Lung (tissue), 17 donors: ENCODE measurements at places on chromosomes 5 and 9.

GRCh38 chr5:158635565-158635964, 464.2 kb downstream of the EBF1 start:
- DNase-seq = no peak
- no peaks in the 10 kb centered on the region for H3K27me3 ChIP-seq
- no peaks in the 10 kb centered on the region for H3K36me3 ChIP-seq
- no peaks in the 10 kb centered on the region for H3K4me1 ChIP-seq
- no peak overlapping the region for H3K27ac ChIP-seq

- no peaks in the 10 kb centered on the region for H3K36me3 ChIP-seq
- no peak overlapping the region for H3K27ac ChIP-seq
- peaks cover 38% of the 10 kb centered on the region for H3K27me3 ChIP-seq
- DNase-seq = peak; percentile 78
- no peak overlapping the region for H3K4me3 ChIP-seq
- peaks cover 4% of the 10 kb centered on the region for H3K4me1 ChIP-seq
These were observed 29.8 kb upstream of the MSX2 start for GRCh38 chr5:174694611-174695010.

GRCh38 chr5:145762833-145763232, 72.3 kb downstream of the PRELID2 start:
- no peaks in the 10 kb centered on the region for H3K4me1 ChIP-seq
- H3K27me3 ChIP-seq = no peaks in the 10 kb centered on the region
- no peak for DNase-seq
- H3K36me3 ChIP-seq = no peaks in the 10 kb centered on the region

GRCh38 chr5:11494340-11494739, 409.9 kb downstream of the CTNND2 start:
- H3K27me3 ChIP-seq = no peaks in the 10 kb centered on the region
- H3K4me1 ChIP-seq = no peaks in the 10 kb centered on the region
- H3K36me3 ChIP-seq = no peaks in the 10 kb centered on the region
- no peak overlapping the region for H3K27ac ChIP-seq

DNA sequence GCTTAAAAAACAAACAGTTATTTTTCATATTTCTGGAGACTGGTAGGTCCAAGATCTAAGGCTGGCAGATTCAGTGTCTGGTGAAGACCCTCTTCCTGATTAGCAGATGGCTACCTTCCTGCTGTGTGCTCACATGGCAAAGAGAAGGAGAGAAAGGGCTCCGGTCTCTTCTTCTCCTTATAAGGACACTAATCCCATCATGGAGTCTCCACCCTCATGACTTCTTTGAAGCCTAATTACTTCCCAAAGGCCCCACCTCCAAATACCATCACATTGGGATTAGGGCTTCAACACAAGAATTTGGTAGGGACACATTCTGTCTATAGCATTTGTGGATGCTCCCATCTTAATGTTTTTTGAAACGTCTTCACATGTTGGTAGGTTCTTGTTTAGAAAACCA, 391.1 kb downstream of the TMEM161B start:
- H3K27me3 ChIP-seq = no peaks in the 10 kb centered on the region
- no peaks in the 10 kb centered on the region for H3K36me3 ChIP-seq
- DNase-seq = no peak
- H3K4me3 ChIP-seq = no peak overlapping the region
- no peak overlapping the region for H3K27ac ChIP-seq

DNA sequence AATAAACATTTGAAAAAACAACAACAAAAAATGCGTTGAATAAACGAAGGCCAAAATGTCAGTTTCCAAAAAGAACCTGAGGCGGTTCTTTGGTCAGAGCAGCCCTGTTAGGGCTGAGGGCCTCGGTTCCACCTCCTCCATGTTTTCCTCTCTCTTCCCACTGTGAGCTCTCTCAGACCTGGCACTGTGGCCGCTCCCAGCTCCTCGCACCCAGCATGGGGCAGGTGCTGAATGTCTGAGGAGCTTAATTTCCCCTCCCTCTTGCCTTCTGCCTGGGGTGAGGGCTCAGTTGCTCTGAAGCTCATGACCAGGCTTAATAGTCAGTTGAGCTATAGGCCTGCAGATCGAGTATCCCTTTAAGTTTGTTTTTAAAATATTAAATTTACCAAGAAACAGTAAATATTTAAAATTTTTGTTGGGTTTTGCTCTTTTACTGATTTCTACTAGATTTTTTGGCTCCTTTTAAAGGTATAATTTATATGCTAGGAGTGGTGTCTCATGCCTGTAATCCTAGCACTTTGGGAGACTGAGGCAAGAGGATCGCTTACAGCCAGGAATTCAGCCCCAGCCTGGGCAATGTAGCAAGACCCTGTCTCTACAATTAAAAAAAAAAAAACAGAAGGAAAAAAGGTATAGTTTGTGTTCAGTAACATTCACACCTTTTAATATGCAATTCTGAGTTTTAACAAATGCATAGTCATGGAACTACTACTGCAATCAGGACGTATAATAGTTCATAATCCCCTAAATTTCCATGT, 28.1 kb downstream of the DAPK1 start:
- DNase-seq = no peak
- no peak overlapping the region for H3K27ac ChIP-seq
- H3K4me1 ChIP-seq = no peaks in the 10 kb centered on the region
- no peaks in the 10 kb centered on the region for H3K27me3 ChIP-seq
- peaks cover 2% of the 10 kb centered on the region for H3K36me3 ChIP-seq
- H3K4me3 ChIP-seq = no peak overlapping the region

- no peaks in the 10 kb centered on the region for H3K27me3 ChIP-seq
- H3K36me3 ChIP-seq = no peaks in the 10 kb centered on the region
- H3K27ac ChIP-seq = no peak overlapping the region
- no peaks in the 10 kb centered on the region for H3K4me1 ChIP-seq
These were observed 22.6 kb upstream of the CSF1R start for GRCh38 chr5:150108711-150109514.

DNA sequence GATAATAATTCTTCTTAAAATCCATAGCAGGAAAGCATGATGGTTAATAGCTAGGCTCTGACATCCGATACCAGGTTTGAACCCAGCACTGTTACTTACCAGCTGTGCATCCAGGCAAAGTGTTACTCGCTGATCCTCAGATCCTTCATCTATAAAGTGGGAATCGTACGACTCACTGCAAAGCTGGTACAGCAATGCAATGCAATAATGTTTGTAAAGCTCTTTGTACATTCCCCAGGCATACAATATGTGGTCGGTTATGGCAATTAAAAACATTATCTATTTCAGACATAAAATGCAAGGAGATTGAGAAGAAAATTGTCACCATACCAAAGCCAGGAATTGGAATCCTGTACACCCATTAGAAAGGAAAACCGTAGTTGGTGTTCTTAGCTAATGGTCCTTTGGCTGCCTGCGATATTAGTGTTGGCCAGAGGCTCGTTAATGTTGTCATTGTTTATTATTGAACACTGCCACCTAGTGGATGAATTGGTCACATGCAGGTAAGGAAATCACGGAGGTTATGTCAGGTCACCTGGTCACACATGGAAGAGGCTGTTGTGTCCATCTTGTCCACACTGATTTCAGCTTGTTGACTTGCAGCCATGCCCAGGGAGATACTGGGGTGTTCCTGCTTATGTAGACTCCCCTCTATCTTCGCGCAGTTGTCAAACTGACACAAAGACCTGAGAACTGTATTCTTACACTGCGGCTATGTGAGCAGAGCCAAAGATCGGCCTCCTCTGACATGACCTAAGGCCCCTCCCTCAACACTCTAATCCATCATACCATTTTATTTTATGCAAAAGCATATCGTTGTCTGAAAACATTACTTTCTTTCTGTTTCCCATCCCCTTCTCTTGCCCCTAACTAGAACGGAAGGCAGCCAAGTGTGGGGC, 87.5 kb upstream of the PPP2R2B start:
- H3K27me3 ChIP-seq = no peaks in the 10 kb centered on the region
- no peaks in the 10 kb centered on the region for H3K36me3 ChIP-seq
- H3K4me3 ChIP-seq = no peak overlapping the region
- H3K4me1 ChIP-seq = no peaks in the 10 kb centered on the region

DNA sequence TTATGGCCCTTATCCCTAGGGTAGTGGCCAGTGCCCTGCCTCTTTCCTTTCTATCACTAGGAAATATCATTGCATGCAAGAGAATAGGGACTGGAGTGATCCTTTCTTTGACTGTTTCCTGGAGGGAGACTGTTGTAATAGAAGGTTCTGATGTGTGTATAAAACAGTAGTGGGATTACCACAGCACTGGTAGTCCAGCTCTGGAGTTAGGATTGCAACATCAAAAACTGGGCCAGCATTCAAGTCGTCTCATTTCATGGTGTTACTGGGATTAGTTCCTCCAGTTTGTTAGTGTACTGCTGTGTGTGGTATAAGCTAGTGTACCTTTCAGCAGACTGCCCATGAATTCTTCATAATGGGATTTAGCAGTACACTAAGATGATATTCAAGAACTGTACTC, 45.8 kb downstream of the KIAA1958 start:
- no peak overlapping the region for H3K4me3 ChIP-seq
- no peaks in the 10 kb centered on the region for H3K27me3 ChIP-seq
- no peaks in the 10 kb centered on the region for H3K4me1 ChIP-seq
- no peak overlapping the region for H3K27ac ChIP-seq
- DNase-seq = peak; percentile 67

- H3K4me3 ChIP-seq = no peak overlapping the region
- no peaks in the 10 kb centered on the region for H3K4me1 ChIP-seq
- DNase-seq = no peak
- H3K27ac ChIP-seq = no peak overlapping the region
- H3K27me3 ChIP-seq = no peaks in the 10 kb centered on the region
These were observed 243.0 kb downstream of the PSAT1 start for GRCh38 chr9:78539904-78540303.

- no peaks in the 10 kb centered on the region for H3K36me3 ChIP-seq
- no peak overlapping the region for H3K4me3 ChIP-seq
- DNase-seq = no peak
These were observed 106.9 kb upstream of the VCAN start for GRCh38 chr5:83364312-83365299.

DNA sequence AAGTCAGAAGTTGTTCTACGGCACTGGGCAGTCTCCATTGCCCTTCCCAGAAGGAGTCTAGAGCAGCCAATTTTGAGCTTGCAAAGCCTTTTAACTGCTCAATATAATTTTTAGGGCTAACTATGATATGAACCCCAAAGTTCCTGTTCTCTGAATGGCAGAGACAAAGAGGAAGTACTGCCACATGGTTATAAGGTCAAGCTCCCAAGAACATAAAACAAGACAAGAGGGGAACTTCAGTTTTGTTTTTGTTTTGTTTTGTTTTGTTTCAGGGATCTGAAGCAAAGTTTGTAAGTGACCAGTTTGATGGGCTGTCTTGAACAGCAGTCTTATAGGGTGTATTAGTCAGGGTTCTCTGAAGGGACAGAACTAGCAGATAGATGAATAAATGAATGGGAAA, 11.9 kb upstream of the SMC2 start:
- H3K36me3 ChIP-seq = no peaks in the 10 kb centered on the region
- no peak for DNase-seq
- H3K27ac ChIP-seq = no peak overlapping the region
- no peaks in the 10 kb centered on the region for H3K27me3 ChIP-seq

DNA sequence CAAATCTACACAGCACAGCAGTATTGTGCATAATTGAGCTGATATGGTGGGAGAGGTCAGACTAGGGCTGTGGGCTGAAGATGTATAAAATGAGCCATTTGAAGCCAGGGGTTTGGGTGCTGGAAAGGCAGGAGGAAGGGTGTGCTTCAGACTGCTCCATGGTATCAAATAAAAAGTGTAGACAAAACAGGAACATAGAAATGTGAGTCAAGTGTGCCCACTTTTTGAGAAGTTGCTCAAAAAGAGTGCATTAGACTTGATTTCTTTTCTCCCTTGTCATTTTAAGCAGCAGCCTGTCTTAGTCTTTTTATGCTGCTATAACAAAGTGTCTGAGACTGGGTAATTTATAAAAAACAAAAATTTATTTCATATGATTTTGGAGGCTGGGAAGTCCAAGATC, 55.8 kb upstream of the ZFAND5 start:
- no peak overlapping the region for H3K27ac ChIP-seq
- no peaks in the 10 kb centered on the region for H3K27me3 ChIP-seq
- no peaks in the 10 kb centered on the region for H3K4me1 ChIP-seq
- no peak overlapping the region for H3K4me3 ChIP-seq
- DNase-seq = no peak

GRCh38 chr9:79742110-79742721, 170.5 kb downstream of the TLE4 start:
- H3K36me3 ChIP-seq = no peaks in the 10 kb centered on the region
- H3K4me3 ChIP-seq = no peak overlapping the region
- DNase-seq = peak; percentile 89
- no peaks in the 10 kb centered on the region for H3K27me3 ChIP-seq
- H3K4me1 ChIP-seq = peaks cover 13% of the 10 kb centered on the region
- no peak overlapping the region for H3K27ac ChIP-seq

DNA sequence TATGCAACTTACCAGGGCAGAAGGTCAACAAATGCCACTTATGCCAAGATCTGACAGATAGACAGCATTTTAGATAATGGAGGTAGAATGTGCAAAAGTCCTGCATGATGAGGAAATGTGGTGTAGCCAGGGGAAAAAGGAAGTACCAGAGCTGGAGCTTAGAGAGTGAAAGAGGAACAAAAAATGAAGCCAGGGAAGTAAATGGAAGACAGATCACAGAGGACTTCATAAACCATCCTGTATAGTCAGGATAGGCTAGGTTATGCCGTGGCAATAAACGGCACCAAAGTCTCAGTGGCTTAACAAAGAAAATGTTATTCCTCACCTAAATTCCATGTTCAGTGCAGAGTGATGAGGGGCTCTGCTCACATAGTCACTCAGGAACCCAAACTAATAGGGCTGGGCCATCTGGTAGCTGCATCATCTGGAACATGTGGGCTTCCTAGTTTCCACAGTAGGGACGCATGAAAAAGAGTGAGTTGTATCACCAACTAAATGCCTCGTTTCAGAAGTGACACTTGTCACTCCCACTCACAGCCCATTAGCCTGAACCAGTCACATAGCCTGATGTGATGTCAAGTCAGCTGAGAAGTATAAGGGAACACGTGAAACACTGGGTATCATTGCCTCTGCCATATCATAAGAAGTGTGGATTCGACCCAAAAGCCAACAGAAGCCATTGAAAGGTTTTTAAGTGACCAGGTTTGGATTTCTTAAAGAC, 70.3 kb downstream of the SH3RF2 start:
- no peaks in the 10 kb centered on the region for H3K27me3 ChIP-seq
- H3K4me3 ChIP-seq = no peak overlapping the region
- H3K4me1 ChIP-seq = no peaks in the 10 kb centered on the region
- DNase-seq = no peak
- H3K36me3 ChIP-seq = no peaks in the 10 kb centered on the region
- no peak overlapping the region for H3K27ac ChIP-seq

DNA sequence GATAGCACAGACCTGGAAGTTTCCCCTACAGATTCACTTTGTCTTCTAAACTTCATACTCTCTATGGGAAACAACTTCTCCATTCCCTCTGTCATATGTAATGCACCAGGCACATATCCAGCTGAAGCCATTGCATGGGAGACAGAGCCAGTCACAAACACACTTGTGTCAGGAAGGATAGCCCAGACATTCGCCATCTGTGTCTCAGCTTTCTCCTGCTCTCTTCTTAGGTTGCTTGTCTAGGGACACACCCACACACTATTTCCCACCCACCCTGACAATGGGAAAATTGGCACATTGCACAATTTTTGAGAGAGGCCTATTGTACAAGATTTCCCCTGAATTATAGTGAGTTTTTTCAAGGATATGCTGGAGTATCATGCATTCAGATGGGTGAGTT, 158.4 kb upstream of the MPDZ start:
- H3K27me3 ChIP-seq = no peaks in the 10 kb centered on the region
- DNase-seq = no peak
